Effector CD4-positive, alpha-beta T cell (primary cell): ENCODE measurements at places on chromosomes 16 and 17.

- DNase-seq = no peak
These were observed 190.1 kb upstream of the TBX2 start for GRCh38 chr17:61209525-61209924.

GRCh38 chr16:48978501-48978900 is 303.1 kb downstream of the CBLN1 start:
- DNase-seq = no peak

DNA sequence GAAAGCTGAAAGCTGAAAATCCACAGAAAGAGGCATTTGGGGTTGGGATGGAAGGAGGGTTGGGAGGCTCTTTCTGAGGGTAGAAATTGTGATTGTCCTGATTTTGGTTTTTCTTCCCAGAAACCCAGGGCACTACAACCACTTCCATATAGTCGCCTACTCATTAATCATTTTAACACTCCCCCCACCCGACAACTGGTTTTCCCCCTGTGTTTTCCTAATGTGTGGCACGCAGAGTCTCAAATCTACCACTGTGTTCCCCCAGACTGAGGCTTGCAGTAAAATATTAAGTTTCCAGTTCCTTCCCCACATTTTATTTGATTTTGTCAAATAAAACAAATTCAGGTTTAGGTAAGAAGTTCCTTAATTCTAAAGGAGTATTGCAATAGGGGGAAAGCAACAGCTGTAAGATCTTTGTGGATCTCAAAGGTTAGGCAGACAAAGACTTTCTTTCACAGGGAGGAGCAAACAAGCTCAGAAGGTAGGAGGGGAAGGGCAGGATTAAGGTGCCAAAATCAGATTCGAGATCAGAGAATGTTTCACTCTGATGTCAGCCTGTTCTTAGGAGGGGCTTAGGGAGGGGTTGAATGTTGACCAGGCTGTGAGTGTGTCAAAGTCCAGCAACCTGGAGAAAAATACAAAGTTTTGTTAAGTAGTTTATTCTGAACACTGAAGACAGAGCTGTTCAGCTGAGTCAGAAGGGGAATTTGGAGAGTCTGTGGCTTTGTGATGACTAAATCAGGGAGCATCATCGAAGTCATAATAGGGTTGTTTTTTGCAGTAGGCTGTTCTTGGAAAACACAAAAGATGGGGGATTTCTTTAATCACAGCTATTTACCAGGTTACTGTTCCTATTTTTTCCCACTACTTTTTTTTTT is 3.6 kb downstream of the ZNF267 start:
- DNase-seq = peak; percentile 54

GRCh38 chr17:41667280-41668041 is 21.2 kb upstream of the EIF1 start:
- no peak for DNase-seq

- no peak for DNase-seq
These were observed 55.9 kb downstream of the TBC1D16 start for GRCh38 chr17:79979816-79980215.

- DNase-seq = no peak
These were observed 145.2 kb downstream of the CLEC16A start for GRCh38 chr16:11089504-11090124.

DNA sequence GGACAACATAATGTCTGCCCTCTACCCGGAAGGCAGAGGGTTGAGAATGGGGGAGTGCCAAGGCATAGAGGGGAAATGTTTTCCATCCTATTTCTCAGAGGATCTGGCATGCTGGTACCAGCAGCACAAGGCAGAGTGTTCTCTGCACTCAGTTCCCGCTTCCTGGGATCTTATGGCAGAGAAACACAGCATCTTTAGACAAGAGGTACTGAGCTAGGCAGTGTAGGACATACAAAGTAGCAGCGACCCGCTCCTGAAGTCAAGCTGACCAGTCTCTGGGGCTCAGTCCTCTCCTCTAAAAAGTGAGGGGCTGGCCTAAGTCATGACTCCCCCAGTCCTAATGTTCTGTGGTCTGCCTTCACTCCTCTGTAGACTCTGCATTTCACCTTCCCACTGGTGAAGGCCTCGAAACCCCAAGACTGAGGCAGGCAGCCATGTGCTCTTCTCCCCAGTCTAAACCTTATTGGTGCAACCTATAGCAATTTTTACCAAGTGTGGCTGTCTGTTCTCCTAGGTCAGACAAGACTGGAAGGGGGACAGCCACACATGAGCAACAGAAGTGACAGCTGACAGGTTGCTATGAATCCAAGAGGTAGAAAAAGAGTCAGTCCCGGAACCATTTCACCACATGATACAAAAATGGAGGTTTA is 11.3 kb upstream of the TSPOAP1 start:
- DNase-seq = no peak

DNA sequence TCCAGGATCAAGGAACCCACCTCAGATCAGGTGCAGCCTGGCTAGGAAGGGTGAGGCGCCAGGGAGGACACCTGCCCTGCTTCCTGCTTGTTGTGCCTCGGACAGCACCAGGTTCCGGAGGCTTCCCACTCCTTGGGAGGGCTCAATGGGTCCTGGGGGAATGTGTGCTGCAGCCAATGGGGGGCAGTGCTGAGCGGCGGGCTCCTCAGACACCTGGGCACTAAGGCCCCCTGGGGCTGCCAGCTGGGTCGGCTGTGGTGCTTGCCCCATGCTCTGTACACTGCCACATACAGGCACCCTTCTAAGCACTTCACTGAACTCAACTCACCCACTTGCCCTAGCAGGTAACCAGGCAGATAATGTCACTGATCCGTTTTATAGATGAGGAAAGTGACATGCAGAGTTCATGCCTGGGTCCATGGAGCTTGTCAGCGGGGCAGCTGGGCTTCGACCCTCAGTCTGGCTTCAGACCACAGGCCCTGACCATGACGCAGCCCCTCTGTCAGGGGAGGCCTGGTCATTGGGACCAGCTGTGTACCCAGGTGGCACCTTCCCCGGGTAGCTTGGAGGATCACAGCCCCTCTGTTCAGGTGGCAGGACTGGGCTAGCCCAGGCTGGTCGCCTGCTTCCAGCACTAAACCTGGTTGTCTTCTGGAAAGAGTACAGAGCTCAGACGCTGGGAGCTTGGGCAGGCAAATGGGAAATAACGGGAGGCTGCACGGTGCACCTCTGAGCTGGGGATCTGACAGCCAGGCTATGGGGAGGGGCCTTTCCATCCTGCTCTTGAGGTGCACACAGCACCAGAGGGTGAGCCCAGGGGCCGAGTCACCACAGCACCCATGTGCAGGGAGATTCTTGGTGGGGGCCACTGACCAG is 8.2 kb downstream of the FN3K start:
- no peak for DNase-seq

GRCh38 chr16:86751076-86752030 is 173.0 kb downstream of the FOXL1 start:
- DNase-seq = no peak

GRCh38 chr16:30488764-30489605 is 16.4 kb downstream of the ITGAL start:
- DNase-seq = no peak

- DNase-seq = no peak
These were observed 35.4 kb downstream of the SNX20 start for GRCh38 chr16:50645563-50646220.

DNA sequence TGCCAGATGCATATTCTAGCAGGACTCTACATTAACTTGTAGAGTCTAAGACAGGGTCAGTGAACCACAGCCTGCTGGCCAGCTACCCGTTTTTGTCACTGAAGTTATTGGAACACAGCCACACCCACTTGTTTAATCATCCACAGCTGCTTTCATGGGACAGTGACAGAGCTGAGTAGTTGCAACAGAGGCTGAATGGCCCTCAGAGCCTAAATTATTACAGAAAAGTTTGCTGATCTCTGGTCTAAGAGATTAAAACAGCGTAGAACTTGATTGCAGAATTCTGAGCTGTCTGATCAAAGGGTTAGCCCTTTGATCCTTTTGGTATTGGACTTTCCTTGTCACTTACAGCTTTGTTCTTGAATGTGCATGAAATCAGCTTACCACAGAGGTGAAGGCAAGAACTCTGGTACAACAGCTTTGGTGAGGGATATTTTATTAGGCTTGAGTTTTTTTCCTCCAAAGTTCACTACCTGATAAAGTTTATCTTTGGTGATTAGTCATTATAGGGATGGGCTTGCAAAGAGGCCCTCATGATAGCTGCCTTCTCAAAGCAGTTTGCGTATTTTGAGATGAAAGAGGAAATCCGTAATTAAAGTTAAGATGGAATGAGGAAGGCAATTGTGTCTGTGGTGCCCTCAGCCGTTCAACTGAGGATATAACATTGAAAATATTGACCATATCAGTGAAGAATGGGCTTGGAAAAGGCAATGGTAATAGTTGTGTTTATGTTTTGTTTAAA is 23.6 kb downstream of the ALDH3A2 start:
- DNase-seq = no peak

DNA sequence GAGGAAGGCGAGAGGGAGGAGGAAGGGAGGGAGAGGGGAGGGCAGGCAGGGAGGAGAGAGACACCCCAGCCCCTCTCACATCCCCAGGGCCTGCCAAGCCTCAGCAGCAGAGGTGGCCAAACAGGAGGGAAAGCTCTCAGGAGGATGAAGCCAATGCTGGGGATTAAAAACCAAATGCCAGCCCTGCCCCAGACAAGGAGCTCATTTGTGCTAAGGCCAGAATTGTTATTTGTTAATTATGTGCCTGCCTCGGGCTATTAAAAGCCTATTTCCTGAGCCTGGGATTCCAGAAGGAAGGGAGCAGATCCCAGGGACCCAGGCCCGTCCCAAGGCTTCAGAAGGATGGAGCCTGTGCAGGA is 27.9 kb upstream of the GINS2 start:
- no peak for DNase-seq

DNA sequence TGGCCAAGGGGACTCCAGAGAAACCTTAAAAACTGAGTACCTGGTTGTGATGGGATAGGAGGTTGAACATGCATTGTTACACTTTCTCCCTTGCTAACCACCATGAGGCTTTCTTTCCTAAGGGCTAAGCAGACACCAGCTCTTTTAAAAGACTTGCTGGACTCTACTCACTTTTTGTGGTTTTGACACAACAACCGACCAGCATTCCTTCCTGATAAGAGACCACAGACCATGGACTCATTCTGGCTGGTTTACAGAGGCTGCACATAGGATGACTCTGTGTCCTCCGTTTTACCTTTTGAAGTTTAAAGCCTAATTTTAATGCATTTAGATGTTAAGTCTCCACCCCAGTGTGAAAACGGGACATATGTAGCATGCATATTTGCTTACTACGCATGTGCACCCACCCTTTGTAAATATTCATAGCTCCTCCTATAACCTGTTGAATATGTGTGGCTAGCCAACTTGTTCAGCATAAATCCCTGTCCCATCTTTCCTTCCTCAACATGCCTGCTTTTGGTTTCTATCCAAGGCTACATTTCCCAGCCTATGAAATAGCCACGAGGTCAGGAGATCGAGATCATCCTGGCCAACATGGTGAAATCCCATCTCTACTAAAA is 475.9 kb downstream of the GRIN2A start:
- DNase-seq = no peak

- DNase-seq = no peak
These were observed 43.9 kb downstream of the NKD1 start for GRCh38 chr16:50591800-50592771.

DNA sequence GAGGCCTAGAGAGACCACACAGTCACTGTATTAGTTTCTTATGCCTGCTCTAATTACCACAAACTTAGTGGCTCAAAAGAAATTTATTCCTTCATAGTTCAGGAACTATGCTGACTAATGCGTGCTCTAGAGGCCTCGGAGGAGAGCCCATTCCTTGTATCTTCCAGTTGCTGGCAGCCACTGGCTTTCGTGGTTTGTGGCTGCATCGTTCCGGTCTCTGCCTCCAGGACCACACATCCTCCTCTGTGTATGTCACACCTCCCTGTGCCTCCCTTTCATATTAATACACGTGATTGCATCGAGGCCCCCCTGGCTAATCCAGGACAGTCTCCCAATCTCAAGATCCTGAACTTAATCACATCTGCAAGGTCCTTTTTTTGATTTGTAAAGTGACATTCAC is 16.9 kb upstream of the MYLK3 start:
- DNase-seq = no peak

GRCh38 chr17:46191322-46192188 is 1.7 kb downstream of the KANSL1 start:
- DNase-seq = no peak

- no peak for DNase-seq
These were observed 1.0 kb upstream of the KCNJ2 start for GRCh38 chr17:70168044-70168976.

- DNase-seq = peak; percentile 23
These were observed 22.2 kb upstream of the PEMT start for GRCh38 chr17:17613708-17614114.

DNA sequence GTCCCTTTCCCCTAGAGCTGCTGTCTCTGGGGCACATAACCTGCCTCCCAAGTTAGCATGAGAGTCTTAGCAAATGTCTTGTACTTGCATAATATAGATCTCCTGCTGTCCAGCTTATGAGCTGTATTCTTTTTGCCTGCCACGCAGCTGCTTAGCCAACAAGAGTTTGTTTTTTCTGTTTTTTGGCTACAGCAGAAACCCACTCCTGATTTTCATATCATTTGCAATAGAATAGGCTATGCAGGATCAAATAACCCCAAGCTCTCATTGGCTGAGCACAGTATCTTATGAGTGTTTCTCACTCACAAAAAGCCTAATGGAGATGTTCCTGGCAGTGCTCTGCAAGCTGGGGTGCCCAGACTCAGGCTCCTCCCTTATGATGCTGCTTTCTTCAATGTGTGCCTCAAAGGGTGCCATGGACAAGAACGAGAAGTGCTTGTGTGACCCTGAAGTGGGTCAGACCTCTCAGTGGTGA is 23.1 kb downstream of the B9D1 start:
- no peak for DNase-seq

GRCh38 chr16:72246423-72246822 is 74.5 kb upstream of the PMFBP1 start:
- DNase-seq = no peak

GRCh38 chr17:76502341-76503211 is 1.4 kb upstream of the RHBDF2 start:
- DNase-seq = no peak

- no peak for DNase-seq
These were observed 71.6 kb upstream of the CREBBP start for GRCh38 chr16:3951861-3952736.
